ENCODE measurements at places on chromosomes 12 and 14.

DNA sequence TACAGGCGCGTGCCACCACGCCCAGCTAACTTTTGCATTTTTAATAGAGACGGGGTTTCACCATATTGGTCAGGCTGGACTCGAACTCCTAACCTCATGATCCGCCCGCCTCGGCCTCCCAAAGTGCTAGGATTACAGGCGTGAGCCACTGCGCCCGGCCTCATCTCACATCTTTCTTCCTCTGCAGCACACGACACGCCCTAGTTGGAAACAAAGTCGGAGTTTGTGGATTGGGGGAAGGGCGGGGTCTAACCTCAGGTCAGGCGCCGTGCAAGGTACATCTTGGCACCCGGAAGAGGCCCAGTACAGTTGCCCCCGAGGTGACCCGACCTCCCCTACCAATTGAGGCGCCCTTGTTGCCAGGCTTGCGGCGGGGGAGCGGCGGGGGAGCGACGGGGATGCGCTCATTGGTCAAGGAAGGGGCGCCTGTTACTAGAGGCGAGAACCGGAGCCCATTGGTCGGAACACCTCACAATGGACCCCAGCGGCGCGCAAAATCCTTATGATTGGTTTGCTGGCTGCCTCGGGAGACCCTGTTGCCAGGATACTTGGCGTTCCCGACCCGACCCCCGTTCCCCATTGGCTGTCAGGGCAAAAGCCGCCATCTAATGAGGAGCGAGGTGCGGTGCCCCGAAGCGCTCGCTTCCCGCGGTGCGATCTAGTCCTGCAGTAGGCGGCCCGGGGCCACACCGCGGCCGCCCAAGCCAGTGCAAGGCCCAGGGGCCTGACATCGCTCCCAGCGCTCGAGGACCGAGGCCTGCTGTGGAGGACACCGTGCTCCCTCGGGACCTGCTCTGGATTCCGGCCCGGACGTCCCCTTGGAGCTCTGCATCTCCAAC, at the start of gene REC8:
Gene REC8 (plus strand): TSS at position 659 of the 839 bp plus-strand sequence. CDS start 473 bp downstream, outside the sequence.
- DNase-seq = peak; percentile 96

- DNase-seq = no peak
Observed at GRCh38 chr14:67820428-67820971, 921 bp downstream of the RAD51B start.

- DNase-seq = no peak
Observed at GRCh38 chr14:65550779-65551643, 138.5 kb downstream of the FUT8 start.

DNA sequence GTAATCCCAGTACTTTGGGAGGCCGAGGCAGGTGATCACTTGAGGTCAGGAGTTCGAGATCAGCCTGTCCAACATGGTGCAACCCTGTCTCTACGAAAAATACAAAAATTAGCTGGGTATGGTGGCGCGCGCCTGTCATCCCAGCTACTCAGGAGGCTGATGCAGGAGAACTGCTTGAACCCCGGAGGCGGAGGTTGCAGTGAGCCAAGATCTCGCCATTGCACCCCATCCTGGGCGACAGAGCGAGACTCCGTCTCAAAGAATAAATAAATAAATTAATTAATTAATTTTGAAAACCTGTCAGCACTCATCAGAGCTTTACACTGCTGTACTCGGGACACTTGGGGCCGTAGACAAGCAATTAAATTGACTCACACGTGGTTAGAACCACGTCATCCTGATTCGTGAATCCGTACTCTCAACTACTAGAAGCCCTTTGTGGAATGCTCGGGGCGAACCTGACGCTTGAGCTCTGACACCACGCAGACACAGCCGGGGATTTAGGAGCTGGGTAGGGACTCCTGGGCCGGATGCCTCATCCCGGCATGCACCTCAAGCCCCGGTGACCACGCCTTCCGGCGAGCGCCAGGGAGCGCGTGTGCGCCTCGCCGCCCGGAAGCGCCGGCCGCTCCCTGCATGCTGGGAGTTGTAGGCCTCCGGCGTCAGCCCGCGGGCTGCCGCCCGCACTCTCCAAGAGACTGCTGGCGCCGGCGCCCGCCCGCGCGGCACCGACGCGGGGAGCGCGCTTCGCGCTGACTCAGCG, at the start of gene XPOT:
Gene XPOT (plus strand): TSS at position 686 of the 763 bp plus-strand sequence. CDS start 5,644 bp downstream, outside the sequence.
- peak; percentile 65 for DNase-seq

DNA sequence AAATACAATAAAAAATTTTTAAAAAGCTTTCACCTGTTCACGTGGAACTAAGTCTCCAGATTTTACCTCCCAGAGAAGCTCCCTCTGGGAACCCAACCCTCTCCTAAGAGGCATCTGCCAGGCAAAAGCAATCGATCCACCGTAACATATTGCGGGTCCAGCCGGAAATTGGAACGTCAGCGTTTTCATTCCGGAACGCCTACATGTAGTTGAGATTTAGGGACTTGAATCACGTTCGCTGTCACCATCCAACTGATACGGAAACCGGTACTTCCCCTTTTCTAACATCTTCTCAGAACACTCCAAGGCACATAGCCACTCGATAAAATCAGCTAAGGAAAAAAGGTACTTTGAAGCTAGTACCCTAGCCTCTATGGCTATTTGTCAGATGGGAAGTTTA, 70.3 kb downstream of the COX16 start:
- no peak for DNase-seq

DNA sequence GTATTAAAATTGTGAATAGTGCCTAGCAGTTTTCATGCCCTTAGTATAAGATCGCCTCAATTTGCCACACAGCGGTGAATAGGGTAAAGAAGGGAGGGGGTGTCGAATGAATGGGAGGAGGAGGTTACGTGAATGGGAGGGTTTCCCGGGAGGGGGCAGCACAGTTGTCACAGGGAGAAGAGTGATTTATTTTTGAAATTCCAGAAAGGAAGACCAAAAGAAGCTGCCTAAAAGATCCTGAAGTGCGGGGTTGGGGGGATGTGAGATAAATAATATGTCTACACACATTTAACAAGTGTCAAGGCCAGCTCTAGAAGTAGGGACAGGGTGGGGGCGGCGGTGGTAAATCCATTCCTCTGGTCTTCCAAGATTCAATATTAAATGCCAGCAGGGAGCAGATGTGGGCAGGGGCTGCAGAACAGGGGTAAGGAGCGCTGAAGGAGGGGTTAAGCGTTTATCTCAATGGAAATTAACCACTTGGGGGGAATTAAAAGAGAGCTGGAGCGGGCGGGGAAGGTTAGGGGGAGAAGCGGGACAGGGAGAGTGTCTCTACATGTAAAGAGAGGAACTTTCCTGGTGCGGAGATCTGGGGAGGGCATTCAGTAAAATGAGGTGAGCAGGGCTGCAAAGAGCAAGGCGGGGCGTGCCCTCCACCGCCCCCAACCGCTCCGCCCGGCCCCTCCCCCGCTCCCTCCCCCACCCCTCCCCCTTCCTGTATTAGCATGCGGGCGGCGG, 867 bp downstream of the C12orf42 start:
- DNase-seq = peak; percentile 27

DNA sequence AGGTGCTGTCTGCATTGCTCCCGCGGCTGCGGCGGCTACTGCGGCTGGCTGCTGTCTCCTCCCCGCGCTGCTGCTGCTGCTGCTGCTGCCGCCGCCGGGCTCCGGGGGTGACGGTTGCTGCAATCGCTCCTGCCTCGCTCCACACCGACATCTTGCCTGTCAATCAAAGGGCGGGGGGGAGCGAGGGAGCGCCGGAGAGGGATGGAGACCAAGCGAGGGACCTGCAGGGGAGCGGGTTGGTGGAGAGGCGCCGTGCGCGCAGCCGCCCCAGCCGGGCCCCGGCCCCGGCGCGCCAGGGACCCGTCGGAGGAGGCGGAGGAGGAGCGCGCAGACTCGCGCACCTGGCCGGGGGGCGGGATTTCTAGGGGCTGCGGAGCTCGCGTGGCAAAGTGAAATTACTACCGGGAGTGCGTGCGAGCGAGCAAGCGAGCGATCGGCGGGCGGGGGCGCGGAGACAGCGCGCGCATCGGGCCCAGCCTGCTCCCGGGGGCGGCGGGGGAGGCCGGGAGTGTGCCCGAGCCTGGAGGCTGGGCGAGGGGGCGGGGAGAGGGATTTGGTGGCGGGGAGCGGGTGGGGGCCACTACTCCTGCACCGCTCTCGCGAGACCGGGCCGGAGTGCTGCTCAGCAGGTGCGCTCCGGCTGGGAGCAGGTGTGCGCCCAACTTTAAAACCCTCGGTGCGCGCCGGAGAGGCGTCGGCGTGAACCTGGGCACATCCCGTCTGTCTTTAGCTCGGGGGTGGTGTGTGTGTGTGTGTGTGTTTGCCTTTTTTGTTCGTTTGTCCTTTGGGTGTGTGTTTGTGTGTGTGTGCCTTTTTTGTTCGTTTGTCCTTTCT, at the start of gene KSR2:
Gene KSR2 (minus strand): TSS at position 165 of the 834 bp plus-strand sequence. CDS start 735 bp downstream, outside the sequence.
- DNase-seq = peak; percentile 98

DNA sequence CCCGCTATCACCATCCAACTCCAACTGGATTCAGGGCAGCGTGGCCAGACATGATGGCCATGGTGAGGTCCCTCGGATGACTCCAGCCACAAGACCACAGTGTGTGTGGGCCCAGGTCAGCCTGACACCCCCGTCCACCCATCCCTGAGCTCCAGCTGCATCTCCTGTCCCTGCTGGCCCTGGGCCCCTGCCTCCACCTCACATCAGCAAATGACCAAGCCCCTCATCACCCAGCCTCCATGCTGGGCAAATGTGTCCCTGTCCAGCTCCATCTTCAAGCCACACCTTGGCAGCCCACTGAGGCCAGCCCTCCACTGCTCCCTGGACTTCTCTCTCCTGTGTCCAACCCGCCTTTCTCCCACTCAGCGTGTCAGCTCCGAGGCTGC, 3.2 kb downstream of the GPR132 start:
- DNase-seq = no peak

GRCh38 chr14:30445011-30445793, 113.8 kb upstream of the G2E3 start:
- no peak for DNase-seq

DNA sequence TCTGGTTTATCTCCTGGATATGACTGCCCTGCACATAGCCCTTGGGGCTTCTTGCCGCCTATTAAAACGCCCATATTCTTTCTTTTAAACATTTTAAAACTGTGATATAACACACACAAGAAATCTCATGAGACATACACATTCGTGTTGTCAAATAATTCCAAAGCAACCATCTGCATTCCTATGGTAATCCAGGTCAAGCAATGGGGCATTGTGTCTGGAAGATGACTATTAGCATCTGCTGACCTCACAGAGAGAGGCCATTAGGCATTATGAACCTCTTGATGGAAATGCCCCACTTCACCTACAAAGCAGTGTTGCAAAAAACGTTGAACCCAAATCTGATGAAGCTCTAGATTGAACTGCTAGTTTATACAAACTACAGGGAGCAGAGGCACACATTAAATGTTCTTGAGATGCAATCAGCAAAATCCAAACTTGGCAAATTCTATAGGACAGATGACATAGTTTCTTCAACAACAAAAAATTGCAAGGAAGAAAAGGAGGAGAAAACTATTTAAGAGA, 513.8 kb upstream of the CCDC196 start:
- DNase-seq = no peak

- peak; percentile 44 for DNase-seq
Observed at GRCh38 chr12:104656921-104657320, 200.2 kb downstream of the CHST11 start.

GRCh38 chr14:52327374-52328226, 13.5 kb downstream of the PTGER2 start:
- no peak for DNase-seq

- DNase-seq = no peak
Observed at GRCh38 chr14:106395456-106396050, 869.2 kb downstream of the TMEM121 start.

- no peak for DNase-seq
Observed at GRCh38 chr12:96422192-96422591, 22.0 kb upstream of the CDK17 start.

DNA sequence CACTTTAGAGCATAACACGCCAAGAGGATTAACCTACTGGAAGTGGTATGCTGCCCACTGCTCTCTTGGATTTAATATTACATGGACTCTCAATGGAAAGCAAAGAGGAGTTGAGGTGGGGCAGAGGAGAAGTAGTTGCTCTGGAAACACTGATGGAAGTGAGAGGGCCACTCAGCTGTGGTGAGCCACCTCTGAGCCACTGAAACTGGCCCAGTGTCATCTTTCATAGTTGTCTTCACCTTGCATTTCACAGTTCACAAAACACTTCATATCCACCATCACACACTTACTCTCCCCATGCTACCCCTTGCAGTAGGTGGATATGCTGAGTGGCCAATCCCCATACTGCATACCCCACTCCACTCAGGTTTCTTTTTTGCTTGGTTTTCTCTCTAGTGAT, 12.2 kb upstream of the PCED1B start:
- DNase-seq = no peak

- DNase-seq = no peak
Observed at GRCh38 chr12:27324530-27324929, 8.1 kb upstream of the BMAL2 start.

GRCh38 chr12:749751-750270, 2.6 kb upstream of the WNK1 start:
- no peak for DNase-seq

- no peak for DNase-seq
Observed at GRCh38 chr12:65561798-65562382, 262.4 kb upstream of the HMGA2 start.

DNA sequence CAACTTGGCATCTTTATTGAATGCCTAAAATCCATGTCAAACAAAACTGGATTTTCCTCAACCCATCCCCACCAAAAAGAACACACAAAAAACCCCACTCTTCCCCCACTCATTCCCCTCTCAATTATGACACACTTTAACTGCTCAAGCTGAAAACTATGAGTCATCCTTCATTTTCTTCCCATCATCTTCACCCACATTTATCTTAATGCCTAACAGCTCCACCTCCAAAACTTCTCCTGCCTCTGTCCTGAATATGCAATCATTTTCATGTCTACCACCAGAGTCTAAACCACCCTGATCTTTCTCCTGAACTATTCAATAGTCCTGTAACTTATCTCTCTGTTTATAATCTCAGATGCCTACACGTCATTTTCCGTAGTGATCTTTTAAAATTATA, 239.7 kb downstream of the BCAT1 start:
- DNase-seq = no peak

GRCh38 chr12:110861729-110862128, 14.9 kb downstream of the CCDC63 start:
- DNase-seq = no peak

- no peak for DNase-seq
Observed at GRCh38 chr12:131223171-131223761, 269.6 kb downstream of the ADGRD1 start.

DNA sequence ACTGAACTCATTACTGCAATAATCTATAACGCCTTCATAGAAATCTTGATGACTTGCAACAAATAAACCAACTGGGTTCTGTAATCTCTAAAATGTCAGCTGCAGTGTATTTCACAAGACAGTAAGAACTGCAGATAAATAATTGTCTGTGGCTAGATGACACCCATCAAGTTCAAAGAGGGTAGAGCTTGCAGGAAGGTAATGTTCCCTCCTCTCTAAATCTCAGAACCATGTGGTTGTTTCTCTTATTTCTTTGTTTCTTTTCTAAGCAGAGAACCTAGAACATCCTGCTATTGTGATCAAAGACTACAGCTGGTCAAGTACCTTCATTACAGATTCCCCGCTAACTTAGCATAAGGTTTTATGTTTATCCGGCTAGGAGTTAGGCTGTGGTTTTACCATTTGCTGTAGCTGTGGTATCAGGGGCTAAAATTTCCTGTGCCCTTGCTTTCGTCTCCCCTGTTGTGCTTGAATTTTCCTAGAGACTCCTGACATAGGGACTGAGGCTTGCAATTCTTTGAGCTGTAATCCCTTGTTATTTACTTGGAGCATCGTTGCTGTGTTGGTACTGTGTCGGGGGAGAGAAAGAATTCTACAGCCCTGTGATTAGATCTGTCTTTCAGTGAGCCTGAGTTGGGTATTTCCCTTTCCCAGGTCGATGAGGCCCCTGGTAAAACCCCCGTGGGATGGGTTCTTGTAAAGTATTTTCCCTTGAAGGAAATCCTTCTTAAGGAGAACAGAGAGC, 253.1 kb upstream of the BTG1 start:
- DNase-seq = no peak
